CD4-positive, alpha-beta T cell treated with Interleukin-4 for 1 hour (primary cell): ENCODE measurements at places on chromosomes 3 and 15.

- DNase-seq: no peak
Measured at GRCh38 chr3:136898954-136899353, 36.9 kb downstream of the NCK1 start.

- DNase-seq: peak; percentile 12
Measured at GRCh38 chr15:64507293-64507802, 47.0 kb downstream of the ZNF609 start.

DNA sequence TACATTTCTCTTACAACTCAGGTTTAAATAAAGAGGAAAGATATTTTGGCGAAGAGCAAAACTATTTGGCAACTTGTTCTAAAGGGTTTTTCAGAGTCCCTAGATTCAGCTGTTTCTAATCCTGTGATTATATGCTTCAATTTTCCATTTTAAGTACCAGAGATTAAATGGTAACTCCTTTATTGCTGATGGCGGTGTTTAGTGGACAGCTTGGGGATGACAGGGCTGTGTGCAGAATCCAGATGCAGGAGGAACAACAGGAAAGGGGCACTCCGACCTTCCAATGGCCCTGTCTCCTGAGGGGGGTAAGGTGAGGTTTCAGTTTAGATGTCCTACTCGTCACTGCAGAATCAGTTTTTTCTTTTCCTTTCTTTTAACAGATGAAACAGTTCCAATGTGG lies 405.0 kb downstream of the PDCD6IP start:
- DNase-seq: no peak

GRCh38 chr15:66803182-66803729 lies 101.2 kb downstream of the SMAD6 start:
- no peak for DNase-seq

DNA sequence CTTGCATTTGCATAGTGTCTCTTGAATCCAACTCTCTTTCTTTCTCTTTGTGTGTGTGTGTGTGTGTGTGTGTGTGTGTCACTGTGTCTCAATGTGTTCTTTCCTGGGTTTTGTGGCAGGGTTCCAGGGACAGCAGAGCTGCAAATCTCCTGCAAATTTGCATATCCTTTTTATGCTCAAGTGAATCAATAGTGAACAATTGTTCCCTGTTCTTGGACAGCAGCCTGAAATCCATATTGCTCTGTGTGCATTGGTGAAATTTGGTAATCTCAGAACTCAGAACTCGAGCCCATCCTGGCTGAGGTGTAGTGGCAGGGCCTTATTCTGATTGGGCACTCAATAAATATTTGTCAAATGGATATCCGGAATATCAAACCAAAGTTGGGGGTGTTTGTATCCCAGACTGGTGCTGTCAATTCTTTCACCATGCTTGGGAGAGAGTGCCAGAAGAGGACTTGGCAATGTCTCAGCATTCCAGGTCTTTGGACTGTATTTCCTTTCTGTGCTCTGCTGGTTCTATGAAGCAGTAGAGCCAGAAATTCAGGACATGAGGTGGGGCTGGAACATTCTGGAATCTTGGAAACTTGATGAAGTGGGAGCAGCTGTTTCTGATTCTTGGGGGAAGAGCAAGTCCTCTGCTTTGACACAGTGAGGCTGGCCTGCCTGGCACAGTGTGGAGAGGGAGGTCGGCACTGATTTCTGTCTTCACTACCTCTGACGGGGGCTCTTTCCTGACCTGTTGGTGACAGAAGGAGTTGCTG lies 380.6 kb upstream of the C2CD4B start:
- DNase-seq: no peak

DNA sequence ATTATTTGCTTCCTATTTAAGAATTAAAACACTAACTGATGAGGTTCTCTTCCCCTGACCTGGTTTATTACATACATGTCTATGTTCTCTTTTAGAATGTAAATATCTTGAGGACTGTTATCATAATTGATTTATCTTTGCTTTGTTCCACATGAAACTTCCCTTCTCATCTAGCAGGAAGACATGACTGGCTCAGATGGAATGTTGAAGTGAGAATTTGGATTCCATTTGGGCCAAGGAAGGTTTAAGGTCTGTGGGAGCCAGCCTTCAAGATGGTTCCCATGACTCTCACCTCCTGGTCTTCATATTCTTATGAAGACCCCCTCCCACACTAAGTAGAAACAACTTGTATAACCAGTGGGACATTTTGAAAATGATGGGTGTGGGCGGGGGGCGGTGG lies 222.2 kb upstream of the GADL1 start:
- DNase-seq: no peak

DNA sequence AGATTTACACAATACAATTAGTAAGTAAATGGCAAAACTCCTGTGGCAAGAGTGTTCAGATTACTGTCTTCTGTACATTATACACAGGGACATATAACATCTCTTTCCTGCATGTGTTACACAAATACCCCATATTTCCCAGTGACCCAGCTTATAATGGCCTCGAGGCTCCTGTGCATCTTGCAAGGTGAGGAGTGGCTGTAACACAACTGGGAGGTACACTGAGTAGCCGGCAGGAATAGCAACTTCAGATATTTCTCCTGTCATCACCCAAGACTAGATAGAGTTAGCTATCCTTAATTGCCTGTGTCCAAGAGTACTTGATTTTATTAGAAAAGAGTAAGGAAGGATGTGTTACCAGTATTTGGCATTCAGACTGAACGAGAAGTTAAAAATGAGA lies 5.6 kb downstream of the GMPS start:
- DNase-seq: no peak

GRCh38 chr15:85688711-85689110 lies 106.0 kb downstream of the KLHL25 start:
- DNase-seq: peak; percentile 67

DNA sequence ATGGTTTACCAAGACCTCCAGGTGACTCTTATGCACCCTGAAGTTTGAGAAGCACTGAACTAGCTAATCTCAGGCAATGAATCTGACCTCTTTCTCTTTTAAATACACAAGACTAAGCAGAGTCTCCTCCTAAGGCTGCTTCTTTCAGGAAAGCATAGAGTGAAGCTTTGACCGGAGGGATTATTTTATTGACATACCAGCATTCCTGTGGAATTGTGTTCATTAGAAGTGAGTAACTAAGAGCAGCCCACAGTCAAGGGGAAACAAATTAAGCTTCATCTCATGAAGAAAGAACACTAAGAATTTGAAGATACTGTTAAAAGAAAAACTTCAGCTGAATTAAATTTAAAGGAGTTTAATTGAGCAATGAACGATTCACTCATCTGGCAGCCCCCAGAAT lies 963.5 kb downstream of the NTRK3 start:
- DNase-seq: no peak
